ENCODE measurements at places on chromosomes 2 and 18. TPM values are rescaled to one million over a fixed set of nuclear protein-coding genes. Genes with fewer than 3 reads are reported as not detected.

CKAP2L gene
- total RNA-seq = 15.9 TPM

GRCh38 chr2:64910972-64911433 lies 78.2 kb upstream of the SLC1A4 start:
- no peak for DNase-seq

DNA sequence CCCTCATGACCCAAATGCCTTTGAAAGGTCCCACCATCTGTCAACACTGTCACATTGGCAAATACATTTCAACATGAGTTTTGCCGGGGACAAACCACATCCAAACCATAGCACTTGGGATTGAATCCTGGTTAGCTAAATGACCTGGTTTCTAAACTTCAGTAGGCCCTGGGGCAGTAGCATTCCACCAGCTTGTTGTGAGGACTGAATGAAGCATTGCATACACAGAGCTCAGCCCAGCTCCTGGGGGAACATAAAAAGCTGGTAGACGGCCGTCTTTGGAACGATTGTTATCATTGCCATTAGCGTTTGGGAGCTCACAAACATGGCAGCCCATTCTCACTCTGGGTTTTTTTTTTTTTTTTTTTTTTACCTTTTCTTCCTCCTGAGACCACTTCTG lies 57.5 kb upstream of the CXCR4 start:
- DNase-seq = no peak

GRCh38 chr2:8918412-8918811 lies 81.0 kb upstream of the KIDINS220 start:
- DNase-seq = no peak

- DNase-seq = no peak
These were observed 17.7 kb upstream of the EN1 start for GRCh38 chr2:118865106-118865505.
